Stimulated activated CD4-positive, alpha-beta T cell treated with anti-CD3 and anti-CD28 coated beads, TNF-alpha, amount 100 ng/mL, for 24 hours (primary cell): ENCODE measurements at places on chromosomes 16 and 17.

GRCh38 chr17:45821147-45821546, 23.5 kb upstream of the SPPL2C start:
- DNase-seq: no peak

GRCh38 chr17:4449736-4450135, 16.0 kb downstream of the SPNS3 start:
- no peak for DNase-seq

- DNase-seq: no peak
Measured at GRCh38 chr16:67967958-67968399, 458 bp downstream of the SLC12A4 start.

DNA sequence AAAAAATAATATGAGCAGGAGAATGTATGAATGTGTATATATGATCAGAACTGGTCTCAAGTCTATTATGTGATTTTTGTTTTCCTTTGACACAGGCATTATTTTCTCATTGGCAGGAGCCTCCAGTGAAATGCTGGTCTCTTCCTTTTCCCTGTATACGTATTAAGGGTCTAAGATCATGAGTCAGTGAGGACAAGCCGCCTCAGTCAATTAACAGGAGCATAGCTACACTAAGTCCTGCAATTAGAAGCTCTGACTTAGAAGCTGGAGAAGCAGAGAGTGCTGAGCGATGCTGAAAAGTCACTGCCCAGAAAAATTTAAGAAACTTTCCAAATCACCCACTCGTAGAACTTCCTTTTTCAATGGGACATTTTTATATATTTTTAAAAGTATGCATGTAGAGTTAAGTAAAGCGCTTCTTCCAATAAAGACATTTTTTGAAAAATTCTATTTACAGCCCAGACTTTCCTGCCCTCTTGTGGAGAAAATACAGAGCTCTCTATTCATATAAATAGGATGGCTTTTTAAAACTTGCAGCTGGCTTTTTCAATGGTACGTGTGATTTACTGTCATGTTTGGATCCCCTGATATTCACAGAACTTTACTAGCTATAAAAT, 70.2 kb upstream of the PSMD7 start:
- no peak for DNase-seq

GRCh38 chr16:5509794-5510193, 412.2 kb upstream of the EEF2KMT start:
- no peak for DNase-seq

DNA sequence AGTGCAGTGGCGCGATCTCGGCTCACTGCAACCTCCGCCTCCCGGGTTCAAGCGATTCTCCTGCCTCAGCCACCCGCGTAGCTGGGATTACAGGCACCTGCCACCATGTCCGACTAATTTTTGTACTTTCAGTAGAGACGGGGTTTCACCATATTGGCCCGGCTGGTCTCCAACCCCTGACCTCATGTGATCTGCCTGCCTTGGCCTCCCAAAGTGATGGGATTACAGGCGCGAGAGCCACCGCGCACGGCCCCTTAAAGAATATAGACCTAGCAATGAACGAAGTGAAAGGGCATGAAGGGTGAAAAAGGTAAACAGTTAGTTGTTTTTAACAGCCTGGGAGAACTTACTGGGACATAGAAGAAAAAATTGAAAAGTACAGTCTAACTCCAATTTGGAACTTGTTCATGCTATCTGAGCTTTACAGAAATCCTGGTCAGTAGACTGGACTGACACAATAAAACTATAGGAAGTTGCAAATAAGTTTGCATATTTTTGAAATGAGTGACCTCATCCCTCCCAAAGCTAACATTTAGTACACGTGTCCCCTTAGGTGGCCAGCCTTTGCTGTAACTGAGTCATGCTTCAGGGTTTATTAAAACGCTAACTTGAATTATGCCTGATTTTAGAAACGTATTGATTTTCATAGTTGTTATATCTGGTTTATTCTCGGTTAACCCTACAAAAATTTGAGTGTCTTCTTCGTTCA, 1.8 kb downstream of the COG1 start:
- no peak for DNase-seq

GRCh38 chr16:16073001-16073545, 123.7 kb downstream of the ABCC1 start:
- DNase-seq: no peak

GRCh38 chr17:7408252-7408727, 645 bp downstream of the NLGN2 start:
- no peak for DNase-seq

DNA sequence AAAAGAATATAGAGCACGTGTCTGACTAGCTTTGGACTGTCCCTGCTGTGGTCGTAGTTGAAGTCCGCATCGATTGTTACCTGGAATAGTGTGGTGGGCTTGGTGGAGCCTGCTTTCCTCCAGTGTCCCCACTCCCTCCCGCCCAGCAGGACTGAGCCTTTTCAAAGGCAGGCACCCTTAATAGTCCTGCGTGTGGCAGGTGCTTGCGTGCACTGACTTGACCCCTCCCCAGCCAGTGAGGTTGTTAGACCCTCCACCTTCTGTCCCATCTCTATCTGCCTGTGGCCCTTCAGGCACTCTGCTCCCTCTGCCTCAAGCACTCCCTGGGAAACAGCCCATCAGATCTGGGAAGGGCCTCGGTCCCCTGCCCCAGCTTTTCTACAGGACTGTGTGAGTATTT, 36.6 kb downstream of the TMEM11 start:
- DNase-seq: no peak
